Endodermal cell (in vitro differentiated cells): ENCODE measurements at places on chromosomes 5 and 9. TPM values are rescaled to one million over a fixed set of nuclear protein-coding genes. Genes with fewer than 3 reads are reported as not detected.

DNA sequence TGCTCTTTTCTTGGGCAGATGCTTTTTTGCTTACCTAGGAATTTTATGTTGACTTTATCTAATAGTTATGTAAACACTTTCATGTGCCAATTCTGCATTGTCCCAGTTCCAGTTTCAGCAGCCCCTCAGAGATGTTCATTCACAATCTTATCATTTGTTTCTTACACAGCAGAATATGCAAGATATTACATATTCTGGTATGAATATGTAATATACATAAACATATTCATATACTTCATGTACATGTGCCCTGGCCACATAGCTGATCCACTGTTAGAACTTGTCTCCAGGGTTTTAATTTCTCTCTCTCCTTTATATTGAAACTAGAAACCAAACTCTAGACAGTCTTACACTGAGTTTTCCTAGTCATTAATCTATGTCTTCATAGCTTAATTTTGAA, 90.2 kb upstream of the PARP8 start:
- H3K27ac ChIP-seq: no peak overlapping the region
- H3K4me1 ChIP-seq: no peaks in the 10 kb centered on the region

DNA sequence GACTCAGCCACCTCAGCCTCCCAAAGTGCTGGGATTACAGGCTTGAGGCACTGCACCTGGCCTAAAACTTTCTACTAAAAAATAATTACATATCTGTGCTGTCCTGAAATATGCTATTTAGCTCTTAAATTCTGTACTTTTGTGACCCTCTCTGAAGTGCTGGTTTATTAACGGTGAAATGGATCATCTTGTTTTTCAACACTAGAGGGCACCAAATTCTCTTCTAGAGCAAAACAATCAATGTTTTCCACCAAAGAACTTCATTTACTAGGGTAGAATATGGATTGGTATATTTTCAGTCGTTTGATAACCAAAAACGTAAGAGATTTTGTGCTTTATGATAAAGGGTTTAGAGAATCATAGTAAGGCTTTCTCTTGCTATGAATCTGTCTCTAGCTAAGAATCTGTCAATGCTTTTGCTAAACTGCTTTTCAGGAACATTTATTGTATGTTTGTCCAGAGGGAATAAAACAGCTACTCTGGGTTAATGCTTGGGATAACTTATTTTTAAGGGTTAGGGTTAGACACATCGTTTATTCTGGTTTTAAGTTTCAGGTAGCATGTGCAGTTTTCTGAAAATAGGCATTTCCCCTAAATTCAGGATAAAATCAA, 63.6 kb downstream of the RNF180 start:
- H3K4me3 ChIP-seq: no peak overlapping the region
- no peak for DNase-seq
- H3K4me1 ChIP-seq: peaks cover 4% of the 10 kb centered on the region
- no peak overlapping the region for H3K27ac ChIP-seq
- no peaks in the 10 kb centered on the region for H3K36me3 ChIP-seq
- peaks cover 27% of the 10 kb centered on the region for H3K27me3 ChIP-seq

CCL19 gene
- total RNA-seq: not detected in 2 replicates

DNA sequence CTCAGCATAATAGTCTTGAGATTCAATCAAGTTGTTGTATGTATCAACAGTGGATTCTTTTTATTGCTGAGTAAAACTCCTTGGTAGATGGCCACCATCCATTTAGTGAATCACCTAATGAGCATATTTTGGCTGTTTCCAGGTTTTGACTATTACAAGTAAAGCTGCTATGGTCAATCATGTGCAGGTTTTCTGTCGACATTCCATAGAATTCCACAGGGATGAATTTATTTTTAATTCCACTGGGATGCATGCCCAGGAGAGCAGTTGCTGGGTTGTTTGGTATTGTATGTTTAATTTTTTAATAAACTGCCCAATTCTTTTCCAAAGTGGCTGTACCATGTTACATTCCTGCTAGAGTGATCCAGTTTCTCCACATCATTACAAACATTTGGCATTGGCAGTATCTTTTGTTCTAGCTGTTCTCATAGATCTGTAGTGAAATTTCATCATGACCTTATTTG, 10.5 kb upstream of the S1PR3 start:
- peak overlapping the region; percentile 59 for H3K4me3 ChIP-seq
- H3K36me3 ChIP-seq: no peaks in the 10 kb centered on the region
- no peaks in the 10 kb centered on the region for H3K27me3 ChIP-seq
- no peak overlapping the region for H3K27ac ChIP-seq
- H3K4me1 ChIP-seq: no peaks in the 10 kb centered on the region

- no peaks in the 10 kb centered on the region for H3K27me3 ChIP-seq
- no peak overlapping the region for H3K27ac ChIP-seq
- DNase-seq: no peak
- no peaks in the 10 kb centered on the region for H3K36me3 ChIP-seq
- no peak overlapping the region for H3K4me3 ChIP-seq
- no peaks in the 10 kb centered on the region for H3K4me1 ChIP-seq
Measured at GRCh38 chr5:36264202-36264760, 22.6 kb upstream of the NADK2 start.

- H3K4me3 ChIP-seq: no peak overlapping the region
- H3K27me3 ChIP-seq: no peaks in the 10 kb centered on the region
- no peak overlapping the region for H3K27ac ChIP-seq
- H3K36me3 ChIP-seq: no peaks in the 10 kb centered on the region
- H3K4me1 ChIP-seq: no peaks in the 10 kb centered on the region
- no peak for DNase-seq
Measured at GRCh38 chr5:145752947-145753346, 82.2 kb downstream of the PRELID2 start.

DNA sequence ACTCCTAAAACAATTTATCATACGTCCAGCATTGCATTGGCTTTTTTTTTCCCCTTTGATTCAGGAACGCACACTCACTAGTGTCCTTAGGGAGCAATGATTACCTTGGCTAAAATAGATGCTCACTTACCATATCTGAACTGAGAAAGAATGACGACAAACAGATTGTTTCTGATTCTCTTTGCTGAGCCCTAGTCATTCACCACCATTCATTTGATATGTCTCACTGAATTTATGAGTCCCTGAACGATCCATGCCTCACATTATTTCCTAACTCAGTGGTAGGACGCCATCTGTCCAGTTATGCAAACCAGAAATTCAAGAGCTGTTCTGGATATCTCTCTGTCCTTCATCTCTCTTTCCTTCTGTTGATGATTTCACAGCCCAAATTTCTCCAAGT, 39.3 kb upstream of the DAB2 start:
- DNase-seq: no peak
- H3K4me1 ChIP-seq: no peaks in the 10 kb centered on the region
- H3K27ac ChIP-seq: no peak overlapping the region
- no peaks in the 10 kb centered on the region for H3K36me3 ChIP-seq
- H3K4me3 ChIP-seq: no peak overlapping the region

GHR gene
- 0.21 to 0.50 TPM (median 0.27 TPM) in 3 replicates for total RNA-seq

DNA sequence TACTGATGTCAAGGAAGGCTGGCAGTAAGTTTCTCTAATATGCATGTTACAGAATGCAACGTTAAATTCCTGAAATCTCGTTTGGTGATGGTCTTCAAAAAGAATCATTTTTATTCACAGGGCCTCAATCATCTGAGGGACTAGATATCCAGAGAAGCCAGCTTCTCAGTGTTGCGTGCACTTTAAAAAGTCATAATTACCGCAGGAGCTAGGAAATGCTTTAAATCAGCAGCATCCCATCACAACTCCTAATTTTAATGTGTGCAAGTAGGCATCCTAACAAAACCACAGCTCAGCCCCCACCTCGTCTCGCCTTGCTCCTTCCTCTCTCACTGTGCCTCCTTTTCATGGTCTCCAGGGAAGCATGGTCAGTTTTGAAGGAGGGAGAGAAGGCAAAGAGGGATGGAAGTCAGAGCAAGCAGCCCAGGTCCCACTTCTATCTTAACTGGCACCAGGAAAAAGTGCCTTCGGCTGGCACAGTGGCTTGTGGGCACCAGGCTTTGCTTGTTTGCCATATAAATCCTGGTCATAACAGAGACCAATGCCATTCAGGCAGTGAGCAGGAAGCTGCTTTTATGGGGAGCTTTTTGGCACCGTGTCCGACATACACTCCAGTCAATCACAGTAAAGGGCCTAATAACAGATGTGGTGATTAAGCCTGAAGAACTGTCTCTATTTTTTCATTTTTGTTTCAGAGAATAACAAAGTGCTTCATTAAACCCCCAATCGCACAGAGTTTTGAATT, 21.4 kb downstream of the MEGF10 start:
- DNase-seq: no peak
- no peak overlapping the region for H3K27ac ChIP-seq
- no peak overlapping the region for H3K4me3 ChIP-seq
- H3K27me3 ChIP-seq: no peaks in the 10 kb centered on the region
- H3K36me3 ChIP-seq: no peaks in the 10 kb centered on the region

SPATA31E1 gene
- not detected in 2 replicates for total RNA-seq

DNA sequence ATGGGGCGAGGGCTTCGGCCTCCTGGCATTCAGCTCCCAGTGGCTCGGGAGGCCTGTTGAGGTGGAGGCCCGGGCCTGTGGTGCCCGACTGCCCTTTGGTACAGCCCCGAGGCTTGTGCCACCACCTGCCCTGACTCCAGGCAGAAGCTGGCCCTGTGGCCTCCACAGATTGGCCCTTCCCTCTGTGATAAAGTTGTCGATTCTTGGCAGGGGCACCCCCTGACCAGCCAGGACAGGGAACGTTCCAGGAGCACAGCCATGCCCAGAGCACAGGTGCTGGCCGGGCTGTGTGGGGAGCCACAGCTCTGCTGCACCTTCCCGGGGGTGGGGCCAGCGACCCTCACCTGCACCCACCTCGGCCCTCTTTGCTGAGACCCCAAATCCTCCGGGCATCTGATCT, 32.7 kb downstream of the SLC6A18 start:
- no peak for DNase-seq
- no peaks in the 10 kb centered on the region for H3K4me1 ChIP-seq
- H3K27me3 ChIP-seq: no peaks in the 10 kb centered on the region
- no peak overlapping the region for H3K27ac ChIP-seq
- no peak overlapping the region for H3K4me3 ChIP-seq

DMRT3 gene
- total RNA-seq: not detected in 2 replicates

GRCh38 chr5:109567374-109568044, 122.2 kb upstream of the MAN2A1 start:
- no peak overlapping the region for H3K4me3 ChIP-seq
- no peak for DNase-seq
- H3K27ac ChIP-seq: no peak overlapping the region
- no peaks in the 10 kb centered on the region for H3K4me1 ChIP-seq
- no peaks in the 10 kb centered on the region for H3K36me3 ChIP-seq

- H3K27ac ChIP-seq: no peak overlapping the region
- no peak overlapping the region for H3K4me3 ChIP-seq
- peak; percentile 36 for DNase-seq
- H3K4me1 ChIP-seq: peaks cover 4% of the 10 kb centered on the region
Measured at GRCh38 chr5:420632-421286, 22.2 kb upstream of the EXOC3 start.

DNA sequence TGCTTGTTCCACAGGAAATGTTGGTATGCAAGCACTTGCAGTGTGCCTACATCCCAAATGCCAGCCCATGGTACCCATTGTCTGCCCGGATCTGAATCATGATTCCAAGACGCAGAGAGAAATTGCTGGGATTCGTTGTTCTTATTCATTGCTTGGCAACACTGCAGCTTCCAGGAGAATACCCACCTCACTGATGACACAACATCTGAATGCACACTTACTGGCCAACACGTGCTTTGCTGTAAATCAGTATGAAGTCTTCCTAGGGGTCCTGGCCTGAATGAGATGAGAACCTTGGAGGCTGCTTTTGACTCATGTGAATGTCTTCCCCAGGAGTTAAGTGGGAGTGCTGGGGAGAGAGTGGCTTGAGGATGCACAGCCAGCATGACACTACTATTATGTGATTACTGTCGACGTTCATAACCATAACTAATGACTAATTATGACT, 11.6 kb downstream of the SRD5A1 start:
- no peak overlapping the region for H3K27ac ChIP-seq
- no peak for DNase-seq
- no peaks in the 10 kb centered on the region for H3K27me3 ChIP-seq
- no peaks in the 10 kb centered on the region for H3K4me1 ChIP-seq
- no peak overlapping the region for H3K4me3 ChIP-seq

DNA sequence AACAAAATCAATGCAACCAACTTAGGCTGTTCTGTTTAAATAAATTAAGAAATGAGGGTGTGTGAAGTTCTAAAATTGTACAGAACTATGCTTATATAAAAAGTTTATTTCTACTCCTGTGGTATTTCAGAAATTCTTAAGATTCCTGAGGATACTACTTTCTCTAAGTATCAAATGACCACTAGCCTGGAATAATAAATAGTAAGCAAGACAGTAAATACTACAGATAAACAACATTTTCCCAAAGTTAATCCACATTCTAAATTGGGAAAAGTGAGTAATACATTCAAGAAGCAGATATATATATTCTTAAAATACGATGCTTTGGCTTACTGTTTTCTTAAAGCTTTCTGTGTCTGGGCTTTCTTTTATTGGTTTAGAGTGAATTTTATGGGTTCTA, 29.5 kb downstream of the CCNH start:
- H3K4me3 ChIP-seq: no peak overlapping the region
- no peak for DNase-seq
- no peaks in the 10 kb centered on the region for H3K27me3 ChIP-seq
- H3K36me3 ChIP-seq: peaks cover 90% of the 10 kb centered on the region
- peaks cover 6% of the 10 kb centered on the region for H3K4me1 ChIP-seq

GRCh38 chr9:7081065-7081600, 323.4 kb downstream of the KDM4C start:
- H3K36me3 ChIP-seq: peaks cover 40% of the 10 kb centered on the region
- DNase-seq: no peak
- no peak overlapping the region for H3K4me3 ChIP-seq
- no peak overlapping the region for H3K27ac ChIP-seq

DNA sequence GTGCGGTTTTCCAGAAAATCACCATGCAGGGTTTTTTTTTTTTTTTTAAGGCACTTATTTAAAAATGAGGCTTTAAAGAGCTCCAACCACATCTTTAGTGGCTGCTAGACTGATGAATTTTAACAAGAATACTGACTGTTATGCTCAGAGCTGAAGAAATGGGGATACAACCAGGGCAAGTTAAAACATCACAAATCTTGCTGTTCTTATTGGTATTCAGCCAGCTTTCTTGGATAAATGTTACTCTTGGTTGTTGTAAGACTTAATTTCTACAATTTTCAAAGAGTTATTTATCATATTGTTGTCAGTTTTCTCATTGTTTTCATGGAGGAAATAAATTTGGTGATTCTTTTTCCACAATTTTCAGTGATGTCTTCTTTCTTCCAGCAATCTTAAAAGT, 352.8 kb upstream of the FAM174A start:
- H3K4me3 ChIP-seq: no peak overlapping the region
- H3K36me3 ChIP-seq: no peaks in the 10 kb centered on the region
- no peaks in the 10 kb centered on the region for H3K4me1 ChIP-seq
- H3K27ac ChIP-seq: no peak overlapping the region
- DNase-seq: no peak
